ENCODE measurements at places on chromosomes 16 and 17.

GRCh38 chr17:44767493-44767892 is 8.7 kb downstream of the ADAM11 start:
- no peak for DNase-seq

GRCh38 chr16:17063201-17064139 is 407.3 kb downstream of the XYLT1 start:
- DNase-seq = no peak

- no peak for DNase-seq
Observed at GRCh38 chr17:62750631-62751051, 57.5 kb downstream of the MARCHF10 start.

DNA sequence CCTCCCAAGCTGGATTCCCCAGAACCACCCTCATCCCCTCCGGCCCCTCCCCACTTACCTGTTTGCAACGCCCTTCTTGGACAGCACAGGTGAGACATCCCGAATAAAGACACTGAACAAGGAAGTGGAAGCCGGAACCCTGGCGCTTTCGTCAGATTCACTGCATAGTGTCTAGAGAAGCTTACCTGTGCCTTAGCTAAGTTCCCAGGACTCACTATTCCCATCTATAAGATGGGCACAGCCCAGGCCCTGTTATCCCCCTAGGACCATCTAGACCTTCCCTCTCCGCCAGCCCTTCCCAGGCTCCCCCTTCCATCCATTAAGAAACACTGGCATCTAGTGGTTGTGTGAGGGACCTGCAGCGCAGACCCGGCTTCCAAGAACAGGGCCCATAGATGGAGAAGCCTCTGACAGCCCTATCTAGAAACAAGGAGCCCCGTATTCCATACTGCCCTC is 26.9 kb upstream of the RPL38 start:
- DNase-seq = peak; percentile 38

DNA sequence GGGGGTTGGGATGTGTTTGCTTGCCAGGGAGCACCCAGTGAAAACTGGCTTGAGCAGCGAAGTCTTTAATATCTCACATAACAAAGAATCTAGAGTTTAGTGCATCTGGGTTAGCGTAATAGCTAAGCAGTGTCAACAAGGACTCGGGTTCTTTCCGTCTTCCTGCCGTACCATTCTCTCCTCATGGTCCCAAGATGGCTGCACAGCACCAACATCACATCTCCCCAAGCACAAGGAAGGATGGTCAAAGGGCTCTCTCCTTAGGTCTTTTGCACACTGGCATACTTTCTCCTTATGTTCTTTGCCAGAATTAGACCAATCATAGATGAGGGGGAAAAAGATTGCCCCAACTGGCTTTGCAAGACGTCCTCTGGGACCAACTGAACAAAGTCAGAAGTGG is 30.9 kb downstream of the CRISPLD2 start:
- DNase-seq = no peak

DNA sequence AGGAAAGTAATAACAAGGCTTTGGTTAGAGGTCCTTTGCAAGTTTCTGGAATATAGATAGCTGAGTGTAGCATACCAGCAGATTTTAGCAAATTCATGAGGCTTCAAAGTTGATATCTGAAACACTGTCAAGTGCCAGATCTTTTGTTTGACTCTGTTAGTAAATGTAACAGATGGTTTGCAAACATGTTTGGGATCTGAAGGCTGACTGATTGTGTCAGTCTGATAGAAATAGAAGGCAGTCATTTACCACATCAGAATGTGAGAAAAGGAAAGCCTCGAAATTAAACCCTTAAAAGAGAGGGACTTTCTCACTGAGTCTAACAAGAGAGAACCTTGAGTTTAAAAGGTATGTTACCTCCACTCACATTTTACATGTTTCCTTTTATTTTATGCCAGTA is 371.5 kb downstream of the KIF2B start:
- DNase-seq = no peak

DNA sequence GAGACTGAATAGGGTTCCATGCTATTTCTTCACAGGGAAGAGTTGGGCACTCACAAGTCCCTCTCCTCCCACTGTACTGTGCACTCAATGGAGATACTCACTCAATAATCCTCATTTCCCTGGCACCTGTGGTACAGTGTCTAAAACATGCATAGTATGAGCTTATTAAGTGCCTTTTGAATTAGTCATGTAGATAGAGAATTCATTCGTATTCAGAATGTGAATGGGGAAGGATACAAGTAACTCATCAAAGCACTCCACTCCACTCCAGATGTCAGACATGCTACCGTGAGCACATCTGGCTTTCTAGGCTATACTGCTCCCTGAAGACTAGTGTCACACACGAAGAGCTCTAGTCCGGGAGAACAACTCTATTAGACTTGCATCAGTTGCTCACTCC is 6.3 kb downstream of the C17orf75 start:
- no peak for DNase-seq

GRCh38 chr16:55701442-55702319 is 45.9 kb downstream of the SLC6A2 start:
- DNase-seq = peak; percentile 6

DNA sequence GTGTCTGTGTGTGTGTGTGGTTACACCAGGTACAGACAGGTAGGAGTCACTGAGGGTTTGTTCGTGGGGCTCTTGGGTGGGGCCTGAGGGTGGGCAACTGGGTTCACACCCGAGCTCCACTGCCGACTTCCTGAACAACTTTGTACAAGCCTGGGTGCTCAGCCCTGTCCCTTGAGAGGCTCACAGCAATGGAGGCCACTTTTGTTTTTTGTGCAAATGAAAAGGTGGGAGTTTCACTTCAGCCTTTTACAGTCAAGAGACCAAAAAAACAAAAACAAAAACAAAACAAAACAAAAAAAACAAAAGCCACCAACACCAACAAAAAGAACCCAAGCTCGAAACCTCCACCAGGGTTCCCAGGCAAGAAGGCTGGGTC is 2.4 kb downstream of the RHBDF2 start:
- DNase-seq = no peak

- no peak for DNase-seq
Observed at GRCh38 chr17:22469101-22469880, 777.0 kb downstream of the KCNJ18 start.

GRCh38 chr16:23423496-23424049 is 29.4 kb downstream of the COG7 start:
- peak; percentile 75 for DNase-seq

- DNase-seq = no peak
Observed at GRCh38 chr17:17558431-17558830, 33.1 kb downstream of the PEMT start.

DNA sequence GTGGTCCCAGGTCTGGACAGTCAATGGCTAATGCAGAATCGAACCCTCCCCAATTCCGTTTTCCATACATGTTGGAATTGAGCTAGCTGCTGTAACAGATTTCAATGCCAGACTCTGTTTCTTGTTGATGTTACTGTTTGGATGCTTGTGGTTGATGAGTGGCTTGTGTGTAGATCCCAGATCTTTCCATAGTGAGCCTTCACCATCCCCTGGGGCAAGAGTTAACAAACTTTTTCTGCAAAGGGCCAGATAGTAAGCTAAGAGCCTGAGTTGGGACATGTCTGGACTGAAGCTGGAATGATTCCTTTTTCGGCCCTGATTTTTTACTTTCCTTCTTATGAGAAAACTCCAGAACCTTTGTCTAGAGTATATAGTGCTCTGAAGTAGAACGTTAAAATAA is 296.3 kb downstream of the CPPED1 start:
- DNase-seq = no peak

DNA sequence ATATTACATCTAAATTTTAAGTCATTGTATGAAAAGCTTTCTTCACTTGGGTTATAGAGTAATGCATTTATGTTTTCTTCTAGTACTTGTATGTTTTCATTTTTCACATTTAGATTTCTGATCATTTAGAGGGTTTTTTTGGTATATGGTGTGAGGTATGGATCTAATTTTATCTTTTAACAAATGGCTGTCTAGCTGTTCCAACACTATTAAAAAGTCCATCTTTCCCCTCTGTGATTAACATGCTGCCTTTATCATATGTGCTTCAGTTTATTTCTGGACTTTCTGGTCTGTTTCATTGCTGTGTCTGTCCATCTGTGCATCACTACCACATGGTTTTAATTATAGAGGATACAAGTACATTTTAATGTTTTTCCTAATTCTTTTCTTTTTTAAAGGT is 163.8 kb downstream of the MYO1D start:
- DNase-seq = no peak

DNA sequence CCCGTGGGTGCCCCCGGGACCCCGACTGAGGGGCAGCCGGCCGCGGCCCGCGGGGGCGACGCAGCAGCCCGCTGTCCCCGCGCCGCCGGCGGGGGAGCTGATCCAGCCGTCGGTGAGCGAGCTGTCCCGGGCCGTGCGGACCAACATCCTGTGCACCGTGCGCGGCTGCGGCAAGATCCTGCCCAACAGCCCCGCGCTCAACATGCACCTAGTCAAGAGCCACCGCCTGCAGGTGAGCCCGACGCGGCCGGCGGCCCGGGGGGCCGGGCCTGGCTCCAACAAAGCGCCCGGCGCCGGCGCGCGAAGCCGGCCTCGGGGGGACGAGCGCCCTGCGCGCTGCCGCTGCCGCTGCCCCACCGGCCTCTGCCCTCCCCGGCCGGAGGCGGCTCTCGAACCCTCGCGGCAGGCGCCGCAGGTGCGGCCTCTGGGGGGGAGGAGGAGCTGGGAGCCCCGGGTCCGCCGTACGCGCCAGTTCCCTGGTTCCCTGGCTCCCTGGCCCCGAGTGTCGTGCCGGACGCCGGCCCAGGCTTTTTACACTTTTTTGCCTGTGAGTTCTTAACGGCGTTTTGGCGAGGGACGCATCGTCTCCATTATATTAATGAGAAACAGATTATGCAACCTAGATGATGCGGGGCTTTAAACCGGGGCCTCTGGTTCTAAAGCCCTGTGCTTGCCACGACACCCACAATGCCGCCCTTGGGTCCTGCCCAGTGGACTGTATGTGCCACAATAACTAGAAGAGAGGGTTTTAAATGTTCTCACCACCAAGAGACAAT is 521 bp downstream of the ATMIN start:
- DNase-seq = no peak

GRCh38 chr17:57874434-57875289 is 24.8 kb upstream of the MRPS23 start:
- no peak for DNase-seq

GRCh38 chr17:6177941-6178694 is 107.9 kb downstream of the WSCD1 start:
- DNase-seq = no peak

DNA sequence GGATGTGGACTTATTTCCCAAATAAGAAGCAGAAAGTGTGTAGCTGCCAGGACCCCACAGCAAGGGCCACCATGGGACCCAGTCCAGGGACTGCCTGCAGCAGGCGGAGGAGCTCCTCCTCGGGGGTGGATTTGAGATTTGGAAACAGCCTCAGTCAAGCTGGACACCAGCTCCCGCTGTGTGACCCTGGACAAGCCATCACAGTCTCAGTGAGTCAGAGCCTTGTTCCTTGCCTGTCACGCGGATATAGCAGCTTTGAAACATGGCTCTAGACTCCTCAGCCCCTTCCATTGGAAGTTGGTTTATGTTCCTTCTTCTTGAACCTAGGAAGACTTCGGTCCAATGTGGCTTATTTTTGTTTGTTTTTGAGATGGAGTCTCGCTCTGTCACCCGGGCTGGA is 12.5 kb upstream of the DPEP1 start:
- DNase-seq = no peak

DNA sequence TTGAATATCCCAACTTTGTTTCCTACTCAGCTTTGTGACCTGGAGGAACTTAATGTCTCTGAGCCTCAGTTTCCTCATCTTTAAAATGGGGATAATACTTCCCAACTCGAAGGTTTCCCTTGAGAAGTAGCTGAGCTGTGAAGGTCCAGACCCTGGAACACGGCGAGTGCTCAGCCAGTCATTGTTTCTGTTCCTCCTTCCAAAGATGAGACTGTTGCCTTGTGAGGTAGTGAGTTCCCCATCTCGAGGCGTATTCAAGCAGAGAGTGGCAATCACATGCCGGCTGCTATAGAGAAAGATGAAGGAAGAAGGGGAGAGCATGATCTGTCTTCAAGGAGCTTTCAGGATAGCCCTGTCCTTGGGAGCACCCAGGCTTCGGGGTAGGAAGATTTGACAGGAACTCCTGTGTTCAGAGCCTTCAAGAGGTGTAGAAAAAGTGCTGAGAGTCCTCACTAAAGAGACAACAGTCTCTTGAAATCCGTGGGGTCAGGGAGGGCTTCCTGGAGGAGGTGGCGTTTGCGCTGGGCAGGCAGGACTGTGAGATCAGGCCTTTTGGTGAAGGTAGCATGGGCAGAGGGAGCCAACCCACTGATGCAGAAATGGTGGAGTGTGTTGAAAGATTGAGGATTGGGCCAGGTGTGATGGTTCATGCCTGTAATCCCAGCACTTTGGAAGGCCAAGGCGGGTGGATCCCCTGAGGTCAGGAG is 27.2 kb downstream of the SPNS2 start:
- DNase-seq = no peak

DNA sequence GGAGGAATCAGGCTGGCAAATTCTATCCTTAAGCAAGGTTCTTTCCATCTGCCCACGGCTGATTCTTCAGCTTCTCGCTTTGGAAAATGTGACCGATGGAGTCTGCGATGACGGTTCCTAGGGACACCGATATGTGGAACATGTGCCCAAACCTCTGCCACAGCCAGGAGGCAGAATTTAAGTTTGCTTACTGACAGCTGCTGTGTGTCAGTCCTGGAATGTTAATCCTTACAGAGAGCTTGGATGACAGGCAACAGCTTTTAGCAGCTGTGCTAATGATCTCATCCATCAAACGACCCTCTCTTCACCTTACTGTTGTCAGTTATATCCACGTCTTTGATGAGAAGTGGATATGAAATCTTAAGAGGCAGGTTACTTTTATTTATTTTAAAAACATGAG is 11.4 kb upstream of the MYH13 start:
- no peak for DNase-seq

- DNase-seq = no peak
Observed at GRCh38 chr16:30122604-30123160, 338 bp downstream of the MAPK3 start.

DNA sequence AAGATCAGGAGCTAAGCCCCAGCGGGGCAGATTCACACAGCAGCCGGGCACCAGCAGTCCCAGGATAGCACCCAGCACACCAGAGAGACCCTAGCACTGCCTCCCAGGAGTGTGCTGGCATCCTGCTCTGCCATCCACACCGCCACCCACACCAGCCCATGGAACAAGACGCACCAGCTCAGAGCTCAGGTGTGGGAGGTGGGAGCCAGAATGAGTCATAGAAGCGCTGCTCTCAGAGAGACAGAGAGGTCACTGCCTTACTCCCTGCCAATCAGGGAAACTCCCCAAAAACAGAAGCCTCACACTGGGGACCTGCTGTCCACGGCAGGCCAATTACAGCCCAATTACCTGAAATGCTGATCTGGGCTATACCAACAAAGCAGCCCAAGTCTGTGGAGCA is 64.9 kb downstream of the CDYL2 start:
- no peak for DNase-seq

DNA sequence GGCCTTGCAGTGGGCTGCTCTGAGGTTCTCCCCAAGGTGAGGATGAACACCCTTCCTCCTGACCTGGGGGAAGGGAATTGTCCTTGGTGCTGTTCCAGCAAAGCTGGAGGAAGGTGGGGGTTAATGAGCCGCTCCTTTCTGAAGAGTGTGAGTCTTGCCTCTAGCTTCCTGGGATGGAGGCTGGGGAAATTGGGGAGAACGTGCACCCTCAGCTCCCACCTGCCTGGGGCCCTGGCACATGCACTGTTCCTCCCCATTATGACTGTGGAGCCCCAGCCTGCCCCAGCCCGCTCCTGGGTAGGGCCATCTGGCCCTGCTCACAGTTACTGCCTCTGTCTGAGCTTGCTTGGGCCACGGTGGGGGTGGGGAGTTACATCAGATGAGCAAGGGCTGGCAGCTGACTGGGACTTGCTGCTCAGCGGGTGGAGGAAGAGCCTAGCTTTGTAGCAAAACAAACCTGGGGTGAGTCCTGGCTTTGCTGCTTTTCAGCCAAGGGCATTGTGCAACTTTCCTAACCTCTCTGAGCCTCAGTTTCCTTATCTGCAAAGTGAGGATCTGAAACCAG is 11.1 kb downstream of the TNS4 start:
- DNase-seq = no peak

Measured in NCI-H1417 treated with DMSO at 0.1 percent for 48 hours (cell line).